ENCODE measurements at places on chromosomes 13 and 19.
A peak's percentile ranks its signal among the peaks of the same experiment; 100 is the strongest.

DNA sequence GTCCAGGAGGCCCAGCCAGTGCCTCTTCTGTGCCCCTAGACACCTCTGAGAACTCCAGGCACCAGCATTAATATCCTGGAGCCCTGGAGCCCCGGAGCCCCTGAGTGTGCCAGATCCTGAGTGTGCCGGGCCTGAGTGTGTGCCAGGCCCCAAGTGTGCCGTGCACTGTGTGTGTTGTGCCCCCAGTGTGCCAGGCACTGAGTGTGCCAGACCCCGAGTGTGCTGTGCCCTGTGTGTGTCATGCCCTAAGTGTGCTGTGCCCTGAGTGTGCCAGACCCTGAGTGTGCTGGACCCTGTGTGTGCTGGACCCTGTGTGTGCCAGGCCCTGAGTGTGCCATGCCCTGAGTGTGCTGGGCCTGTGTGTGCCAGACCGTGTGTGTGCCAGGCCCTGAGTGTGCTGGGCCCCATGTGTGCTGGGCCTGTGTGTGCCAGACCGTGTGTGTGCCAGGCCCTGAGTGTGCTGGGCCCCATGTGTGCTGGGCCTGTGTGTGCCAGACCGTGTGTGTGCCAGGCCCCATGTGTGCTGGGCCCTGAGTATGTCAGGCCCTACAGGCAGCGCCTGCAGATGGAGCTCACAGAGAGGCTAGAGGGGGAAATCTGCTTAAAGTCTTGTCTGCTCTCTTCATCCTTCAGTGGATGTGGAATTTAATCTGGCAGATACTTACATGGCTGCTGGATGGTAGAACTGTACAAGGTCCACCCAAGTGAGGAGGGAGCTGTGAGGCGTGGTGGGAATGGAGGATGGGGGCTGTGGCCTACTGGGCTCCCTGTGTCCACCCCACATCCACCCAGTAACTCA, 53.9 kb downstream of the C13orf46 start:
- no peak for DNase-seq

DNA sequence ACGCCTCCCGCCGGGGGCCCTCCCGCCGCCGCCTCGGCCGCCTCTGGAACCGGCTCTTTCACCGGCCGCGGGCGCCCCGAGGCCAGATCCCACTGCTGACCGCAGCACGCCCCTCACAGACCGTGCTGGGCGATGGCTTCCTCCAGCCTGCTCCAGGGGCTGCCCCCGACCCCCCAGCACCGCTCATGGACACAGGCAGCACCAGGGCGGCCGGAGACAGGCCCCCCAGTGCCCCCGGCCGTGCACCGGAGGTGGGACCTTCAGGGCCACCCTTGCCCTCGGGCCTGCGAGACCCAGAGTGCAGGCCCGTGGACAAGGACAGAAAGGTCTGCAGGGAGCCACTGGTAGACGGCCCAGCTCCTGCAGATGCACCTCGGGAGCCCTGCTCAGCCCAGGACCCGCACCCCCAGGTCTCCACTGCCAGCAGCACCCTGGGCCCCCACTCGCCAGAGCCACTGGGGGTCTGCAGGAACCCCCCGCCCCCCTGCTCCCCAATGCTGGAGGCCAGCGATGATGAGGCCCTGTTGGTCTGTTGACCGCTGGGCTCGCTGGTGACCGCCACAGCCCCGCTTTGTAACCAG, 13.0 kb downstream of the LRP3 start:
- no peak for DNase-seq

- DNase-seq = no peak
Measured at GRCh38 chr13:34347784-34348573, 530.0 kb downstream of the RFC3 start.

DNA sequence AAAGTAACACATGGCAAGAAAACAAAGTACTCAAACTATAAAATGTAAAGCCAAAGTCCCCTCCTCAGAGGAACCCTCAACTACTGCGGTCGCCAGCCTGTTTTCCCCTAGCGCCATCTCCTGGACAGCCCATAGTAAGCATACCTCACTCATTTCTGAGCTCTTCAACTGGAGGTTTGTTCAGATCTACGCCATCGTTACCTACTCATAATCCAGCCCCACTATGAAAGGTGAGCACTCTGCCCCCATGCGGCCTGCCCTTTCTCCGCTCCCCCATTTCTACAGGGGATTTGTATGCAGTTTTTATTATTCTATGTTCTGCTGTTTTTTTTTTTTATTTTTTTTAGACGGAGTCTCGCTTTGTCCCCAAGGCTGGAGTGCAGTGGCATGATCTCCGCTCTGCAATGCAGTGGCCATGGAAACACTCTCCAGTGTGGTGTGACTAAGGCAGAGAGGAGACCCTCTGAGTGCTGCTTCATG, 26.2 kb downstream of the OPA3 start:
- peak; percentile 66 for DNase-seq

GRCh38 chr13:61396121-61396520, 19.5 kb downstream of the PCDH20 start:
- DNase-seq = no peak

- DNase-seq = no peak
Measured at GRCh38 chr13:42633495-42633894, 59.5 kb downstream of the TNFSF11 start.
